ENCODE measurements at places on chromosomes 12 and 14. TPM values are rescaled to one million over a fixed set of nuclear protein-coding genes. Genes with fewer than 3 reads are reported as not detected.

TTC9 gene
- total RNA-seq = 25.2 TPM

PRH1 gene
- total RNA-seq = 20.8 TPM

SLC25A47 gene
- not detected for total RNA-seq

TMTC1 gene
- total RNA-seq = not detected

GPR84 gene
- total RNA-seq = not detected

KRT72 gene
- 11.4 TPM for total RNA-seq

TC2N gene
- 309 TPM for total RNA-seq

LTA4H gene
- total RNA-seq = 62.0 TPM

GPX2 gene
- not detected for total RNA-seq

LGR5 gene
- total RNA-seq = not detected

RBP5 gene
- total RNA-seq = 0.69 TPM

MGP gene
- 3.7 TPM for total RNA-seq

ATF7IP gene
- 164 TPM for total RNA-seq

TMEM106C gene
- total RNA-seq = 31.4 TPM

NKX2-1 gene
- not detected for total RNA-seq

PMCH gene
- total RNA-seq = not detected

KRT74 gene
- not detected for total RNA-seq

HOXC9 gene
- total RNA-seq = not detected

REM2 gene
- 4.8 TPM for total RNA-seq

FSCB gene
- not detected for total RNA-seq

CLEC14A gene
- not detected for total RNA-seq

BRI3BP gene
- 7.8 TPM for total RNA-seq

TSPAN8 gene
- not detected for total RNA-seq

GPRC5D gene
- not detected for total RNA-seq

DYNLL1 gene
- 57.0 TPM for total RNA-seq

AKAP5 gene
- total RNA-seq = 0.49 TPM

KIF26A gene
- 0.10 TPM for total RNA-seq

TSHR gene
- total RNA-seq = not detected

ATF1 gene
- 44.2 TPM for total RNA-seq

GRIP1 gene
- 1.6 TPM for total RNA-seq

EGLN3 gene
- 2.5 TPM for total RNA-seq

OVCH1 gene
- total RNA-seq = not detected

CCDC177 gene
- total RNA-seq = not detected

DAO gene
- not detected for total RNA-seq

MYRFL gene
- total RNA-seq = not detected

ITGB7 gene
- 362 TPM for total RNA-seq

STAB2 gene
- total RNA-seq = not detected

GLIPR1 gene
- 61.1 TPM for total RNA-seq

KLHDC1 gene
- total RNA-seq = 19.3 TPM

Measured in naive thymus-derived CD8-positive, alpha-beta T cell (primary cell).